ENCODE measurements at places on chromosomes 2 and 18.

DNA sequence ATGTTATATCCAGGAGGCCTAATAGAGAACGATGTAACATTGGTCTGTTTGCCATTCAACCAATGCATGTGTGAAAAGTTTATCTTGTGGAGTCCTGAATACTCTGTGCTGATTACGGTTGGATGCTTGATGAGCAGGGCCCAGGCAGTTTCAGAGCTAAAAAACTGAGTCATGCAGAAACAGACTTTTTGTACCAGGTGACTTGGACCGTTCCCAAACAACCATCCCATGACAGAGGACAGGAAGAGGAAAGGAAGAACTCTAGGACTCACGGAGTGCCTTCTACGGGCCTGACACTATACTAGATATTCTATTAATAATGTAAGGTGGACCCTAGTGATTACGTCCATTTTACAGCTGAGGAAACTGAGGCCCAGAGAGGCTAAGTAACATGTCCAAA is 142.1 kb downstream of the ARHGAP28 start:
- no peak for DNase-seq
- H3K36me3 ChIP-seq, result no peaks in the 10 kb centered on the region
- no peaks in the 10 kb centered on the region for H3K4me1 ChIP-seq
- no peak overlapping the region for H3K4me3 ChIP-seq

GRCh38 chr2:217833439-217833838 is 169.4 kb downstream of the TNS1 start:
- no peaks in the 10 kb centered on the region for H3K27me3 ChIP-seq
- no peak overlapping the region for H3K27ac ChIP-seq
- no peaks in the 10 kb centered on the region for H3K4me1 ChIP-seq
- DNase-seq, result no peak
- H3K36me3 ChIP-seq, result peaks cover 19% of the 10 kb centered on the region
- H3K4me3 ChIP-seq, result no peak overlapping the region

- DNase-seq, result peak; percentile 96
- peaks cover 83% of the 10 kb centered on the region for H3K4me1 ChIP-seq
- no peaks in the 10 kb centered on the region for H3K36me3 ChIP-seq
Measured at GRCh38 chr2:8543383-8544170, 138.3 kb upstream of the ID2 start.

GRCh38 chr2:224036731-224037361 is 2.2 kb downstream of the SERPINE2 start:
- no peaks in the 10 kb centered on the region for H3K36me3 ChIP-seq
- no peak overlapping the region for H3K4me3 ChIP-seq
- no peak overlapping the region for H3K27ac ChIP-seq

- no peak overlapping the region for H3K4me3 ChIP-seq
- H3K27ac ChIP-seq, result no peak overlapping the region
- no peaks in the 10 kb centered on the region for H3K4me1 ChIP-seq
Measured at GRCh38 chr2:8850845-8851487, 13.6 kb upstream of the KIDINS220 start.

- no peak overlapping the region for H3K27ac ChIP-seq
- no peaks in the 10 kb centered on the region for H3K36me3 ChIP-seq
- H3K27me3 ChIP-seq, result peaks cover 2% of the 10 kb centered on the region
- H3K4me3 ChIP-seq, result no peak overlapping the region
- no peak for DNase-seq
- H3K4me1 ChIP-seq, result no peaks in the 10 kb centered on the region
Measured at GRCh38 chr2:240205348-240205747, 64.9 kb upstream of the OTOS start.

- H3K27ac ChIP-seq, result no peak overlapping the region
- H3K27me3 ChIP-seq, result no peaks in the 10 kb centered on the region
- peak overlapping the region; percentile 34 for H3K4me3 ChIP-seq
- no peaks in the 10 kb centered on the region for H3K4me1 ChIP-seq
Measured at GRCh38 chr2:113324684-113325160, 46.0 kb upstream of the PAX8 start.

GRCh38 chr2:177573120-177573519 is 180.5 kb downstream of the AGPS start:
- H3K27ac ChIP-seq, result no peak overlapping the region
- H3K36me3 ChIP-seq, result no peaks in the 10 kb centered on the region
- no peak overlapping the region for H3K4me3 ChIP-seq

DNA sequence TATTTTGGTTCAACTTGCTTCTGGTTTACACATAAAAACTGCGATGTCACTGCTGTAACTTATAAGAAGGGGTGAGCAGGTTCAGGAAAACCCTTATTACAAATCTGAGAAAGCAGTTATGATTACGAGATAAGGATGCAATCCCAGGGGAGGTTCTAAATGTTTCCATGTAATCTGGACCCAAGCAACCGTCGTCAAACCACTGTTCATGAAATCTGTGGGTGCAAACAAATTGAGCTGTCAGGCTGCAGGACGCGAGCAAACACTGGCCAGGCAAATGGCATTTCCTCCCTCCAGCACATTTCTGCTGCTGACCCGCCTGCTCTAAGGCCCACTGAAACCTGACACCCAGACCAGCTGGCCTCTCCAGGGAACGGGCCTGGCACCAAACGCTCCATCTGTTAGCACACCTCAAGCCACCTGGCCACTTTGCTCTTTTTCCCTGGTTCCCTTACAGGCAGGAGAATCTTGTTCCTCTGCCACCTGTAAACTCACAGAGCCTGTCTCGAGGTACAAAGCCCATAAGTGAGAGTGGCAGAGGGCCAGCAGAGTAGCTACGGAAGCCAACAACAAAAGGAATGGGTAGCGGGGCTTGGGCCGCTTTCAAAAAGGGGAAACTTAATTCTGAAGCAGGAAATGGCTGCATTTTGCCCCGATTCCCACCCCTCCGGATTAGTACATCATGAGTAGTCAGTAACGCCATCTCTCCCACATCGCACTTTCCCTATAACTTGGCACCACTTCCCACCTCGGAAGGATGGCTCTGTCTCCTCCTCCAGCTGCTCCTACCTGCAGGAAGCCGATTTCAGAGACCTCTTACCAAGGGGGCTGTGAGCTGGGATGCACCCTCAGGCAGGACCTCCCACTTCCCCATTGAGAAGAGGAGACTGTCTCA is 26.5 kb downstream of the CRACDL start:
- H3K27ac ChIP-seq, result no peak overlapping the region
- H3K27me3 ChIP-seq, result no peaks in the 10 kb centered on the region
- DNase-seq, result no peak
- H3K36me3 ChIP-seq, result no peaks in the 10 kb centered on the region

GRCh38 chr18:62522178-62522503 is 684 bp upstream of the ZCCHC2 start:
- no peaks in the 10 kb centered on the region for H3K36me3 ChIP-seq
- DNase-seq, result no peak
- peaks cover 18% of the 10 kb centered on the region for H3K4me1 ChIP-seq
- H3K27me3 ChIP-seq, result no peaks in the 10 kb centered on the region
- peak overlapping the region; percentile 81 for H3K27ac ChIP-seq

- no peaks in the 10 kb centered on the region for H3K27me3 ChIP-seq
- peak overlapping the region; percentile 56 for H3K27ac ChIP-seq
- H3K4me1 ChIP-seq, result peaks cover 20% of the 10 kb centered on the region
Measured at GRCh38 chr2:138474100-138474825, 27.3 kb upstream of the SPOPL start.

- H3K4me3 ChIP-seq, result no peak overlapping the region
- no peaks in the 10 kb centered on the region for H3K36me3 ChIP-seq
- no peaks in the 10 kb centered on the region for H3K27me3 ChIP-seq
Measured at GRCh38 chr2:105180491-105180972, 61.0 kb upstream of the GPR45 start.

DNA sequence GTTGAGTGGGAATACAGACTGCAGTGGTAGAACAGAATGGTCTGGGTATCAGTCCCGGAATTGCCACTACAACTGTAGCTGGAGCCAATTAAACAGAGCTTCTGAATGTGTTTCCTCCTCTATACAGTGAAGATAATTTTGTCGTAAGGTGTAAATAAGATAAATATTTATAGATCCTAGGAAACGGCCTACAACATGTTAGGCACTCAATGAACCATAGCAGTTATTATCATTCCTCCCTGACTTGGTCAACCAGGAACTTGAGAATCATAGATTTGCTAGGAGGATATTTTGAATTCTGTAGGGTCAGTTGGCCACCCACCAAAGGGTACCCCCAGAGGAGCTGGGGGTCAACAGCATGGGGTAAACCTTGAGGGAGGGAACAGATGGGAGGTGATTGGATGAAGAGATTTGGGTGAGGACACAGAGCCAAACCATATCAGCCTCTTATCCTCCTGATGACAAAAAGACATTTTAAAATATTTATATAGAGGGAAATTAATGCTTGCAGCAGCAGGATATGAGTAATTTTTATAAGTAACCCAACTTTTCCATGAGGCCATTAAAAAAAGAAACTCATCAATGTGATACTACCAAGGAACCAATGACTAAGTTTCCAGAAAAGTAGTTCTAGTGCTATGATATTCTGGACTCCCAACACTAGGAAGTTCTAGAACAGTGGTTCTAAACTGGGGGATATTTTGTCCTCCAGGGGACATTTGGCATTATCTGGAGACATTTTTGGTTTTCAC is 4.0 kb downstream of the DHRS9 start:
- H3K27me3 ChIP-seq, result no peaks in the 10 kb centered on the region
- DNase-seq, result no peak
- H3K4me3 ChIP-seq, result no peak overlapping the region

- H3K36me3 ChIP-seq, result no peaks in the 10 kb centered on the region
- H3K27me3 ChIP-seq, result no peaks in the 10 kb centered on the region
- H3K4me1 ChIP-seq, result no peaks in the 10 kb centered on the region
Measured at GRCh38 chr18:56770873-56771272, 119.7 kb downstream of the WDR7 start.

- H3K27me3 ChIP-seq, result peaks cover 5% of the 10 kb centered on the region
- no peak overlapping the region for H3K4me3 ChIP-seq
Measured at GRCh38 chr18:8711736-8712135, 6.4 kb downstream of the MTCL1 start.

DNA sequence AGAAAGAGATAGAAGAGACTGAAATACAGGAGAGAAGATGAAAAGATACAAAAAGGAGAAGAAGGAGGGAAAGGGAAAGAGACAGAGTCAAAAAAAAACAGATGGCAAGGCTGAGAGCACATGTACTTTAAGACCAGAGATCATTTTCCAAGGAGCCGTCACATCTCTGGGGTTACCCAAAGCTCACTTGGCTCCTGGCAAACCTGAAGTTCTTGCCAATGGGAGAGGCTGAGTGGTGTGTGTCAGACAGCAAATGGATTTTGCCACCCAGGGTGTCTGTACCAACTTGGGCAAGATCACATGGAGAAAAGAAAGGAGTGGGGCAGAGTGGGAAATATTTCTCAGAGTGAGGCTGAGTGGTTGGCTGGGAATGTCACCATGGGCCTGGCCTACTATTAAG is 219.3 kb upstream of the TNP1 start:
- no peak overlapping the region for H3K27ac ChIP-seq
- DNase-seq, result no peak
- H3K4me1 ChIP-seq, result no peaks in the 10 kb centered on the region
- H3K27me3 ChIP-seq, result no peaks in the 10 kb centered on the region
- no peaks in the 10 kb centered on the region for H3K36me3 ChIP-seq

GRCh38 chr18:44197832-44198611 is 482.7 kb upstream of the SETBP1 start:
- no peaks in the 10 kb centered on the region for H3K4me1 ChIP-seq
- no peak overlapping the region for H3K4me3 ChIP-seq
- H3K27me3 ChIP-seq, result no peaks in the 10 kb centered on the region
- no peak for DNase-seq
- H3K36me3 ChIP-seq, result no peaks in the 10 kb centered on the region

DNA sequence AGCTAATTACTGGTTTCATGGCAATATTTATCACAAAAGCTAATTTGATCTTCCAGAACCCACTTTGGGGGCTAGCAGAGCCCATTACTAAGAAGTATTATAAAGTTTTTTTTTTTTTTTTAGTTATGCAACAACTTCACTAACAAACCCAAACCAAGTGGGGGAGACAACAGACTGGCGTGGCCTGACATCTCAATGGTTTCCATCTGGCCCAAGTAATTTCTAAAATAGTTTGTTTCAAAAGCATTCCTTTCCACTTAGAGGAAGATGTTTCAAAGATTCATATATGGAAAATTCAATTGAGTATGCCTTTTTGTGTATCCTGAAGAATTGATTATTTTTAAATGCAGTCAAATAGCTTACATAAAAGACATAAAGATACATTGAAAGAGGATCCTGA is 367.1 kb downstream of the HRH4 start:
- no peak overlapping the region for H3K27ac ChIP-seq
- H3K27me3 ChIP-seq, result no peaks in the 10 kb centered on the region
- H3K36me3 ChIP-seq, result no peaks in the 10 kb centered on the region
- no peak overlapping the region for H3K4me3 ChIP-seq
- no peak for DNase-seq

DNA sequence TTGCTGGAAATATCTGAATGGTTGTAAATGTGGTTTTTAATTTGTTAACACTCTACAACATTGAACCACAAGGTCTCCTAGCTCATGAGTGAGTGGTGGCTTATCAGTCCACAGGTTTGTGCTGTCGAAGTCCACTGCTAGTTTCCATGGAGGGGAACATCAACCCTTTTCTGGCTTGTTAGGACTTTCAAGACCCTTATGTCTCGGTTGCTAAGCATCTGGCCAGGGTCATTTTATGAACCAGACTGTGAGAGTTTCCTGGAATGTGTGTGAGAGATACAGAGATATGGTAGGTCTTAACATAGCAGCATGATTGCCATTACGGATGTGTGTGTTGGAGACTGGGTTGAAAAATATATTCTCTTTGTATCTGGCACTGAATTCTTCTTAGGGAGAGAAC is 36.9 kb downstream of the KCNE4 start:
- no peak for DNase-seq
- H3K4me3 ChIP-seq, result no peak overlapping the region
- H3K27me3 ChIP-seq, result no peaks in the 10 kb centered on the region
- H3K4me1 ChIP-seq, result no peaks in the 10 kb centered on the region
- H3K27ac ChIP-seq, result no peak overlapping the region

- no peaks in the 10 kb centered on the region for H3K27me3 ChIP-seq
- DNase-seq, result no peak
- peaks cover 21% of the 10 kb centered on the region for H3K36me3 ChIP-seq
- H3K4me3 ChIP-seq, result no peak overlapping the region
- no peaks in the 10 kb centered on the region for H3K4me1 ChIP-seq
Measured at GRCh38 chr2:214774108-214774507, 35.4 kb downstream of the BARD1 start.

DNA sequence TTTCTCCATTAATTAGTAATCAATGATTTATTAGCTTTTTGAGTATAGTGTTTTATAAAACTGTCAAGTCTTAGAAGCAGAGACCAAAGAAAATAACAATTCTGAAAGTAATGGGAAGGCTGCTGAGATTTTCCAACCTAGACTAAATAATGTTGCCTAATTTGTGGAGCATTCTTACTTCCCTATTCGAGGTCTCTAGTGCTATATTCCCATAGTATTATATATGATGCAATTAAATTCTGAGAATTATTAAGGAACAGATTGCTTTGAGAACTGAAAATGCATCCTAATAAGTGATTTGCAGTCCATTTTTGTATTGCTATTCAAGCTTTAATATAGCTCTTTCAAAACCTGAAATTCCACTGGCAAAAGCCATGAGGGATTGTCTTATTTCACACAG is 27.7 kb upstream of the DOCK10 start:
- no peak for DNase-seq
- H3K36me3 ChIP-seq, result no peaks in the 10 kb centered on the region
- H3K4me1 ChIP-seq, result no peaks in the 10 kb centered on the region
- no peak overlapping the region for H3K27ac ChIP-seq

GRCh38 chr2:242048479-242048878 is 178.9 kb downstream of the RTP5 start:
- peaks cover 47% of the 10 kb centered on the region for H3K27me3 ChIP-seq
- no peak overlapping the region for H3K27ac ChIP-seq
- DNase-seq, result no peak
- H3K4me1 ChIP-seq, result no peaks in the 10 kb centered on the region

All from common myeloid progenitor, CD34-positive (primary cell).